ENCODE measurements at places on chromosomes 7 and 10.

GRCh38 chr10:84230359-84230758, 5.0 kb upstream of the LRIT2 start:
- no peak for DNase-seq

GRCh38 chr10:130915065-130915464, 396.5 kb downstream of the TCERG1L start:
- DNase-seq: no peak

GRCh38 chr10:77548671-77549070, 88.9 kb downstream of the KCNMA1 start:
- no peak for DNase-seq

DNA sequence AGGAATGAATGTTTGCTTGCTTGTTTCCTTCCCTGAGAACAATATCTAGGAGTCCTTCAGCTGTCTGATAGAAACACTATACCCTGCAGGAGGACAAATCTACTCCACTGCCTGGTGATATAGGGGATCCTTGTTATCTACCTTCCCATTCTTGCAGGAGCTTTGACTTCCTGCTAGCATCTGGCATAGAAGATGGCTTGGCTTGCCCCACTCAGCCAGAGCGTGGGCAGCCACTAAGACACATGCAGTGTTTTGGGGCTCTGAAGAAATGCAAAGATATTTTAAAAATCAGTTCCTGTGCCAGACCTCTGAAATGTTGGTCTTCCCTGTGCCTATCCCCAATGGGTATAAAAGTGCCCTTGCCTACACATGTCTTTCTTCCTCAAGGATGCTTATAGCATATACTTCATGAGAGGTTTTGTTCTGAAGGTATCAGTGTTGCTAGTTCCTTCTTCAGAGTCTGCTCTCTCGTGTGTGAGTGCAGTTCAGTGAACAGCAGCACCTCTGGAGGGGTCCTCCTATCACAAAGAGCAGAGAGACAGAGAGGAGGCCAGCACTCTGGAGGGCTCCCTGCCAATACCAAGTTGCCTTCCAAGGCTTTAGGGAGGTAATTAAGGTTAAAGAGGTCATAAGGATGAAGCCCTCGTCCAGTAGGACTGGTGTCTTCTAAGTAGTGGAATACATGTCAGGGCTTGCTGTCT, 149.1 kb upstream of the CALCR start:
- DNase-seq: no peak

- peak; percentile 81 for DNase-seq
These were observed 46.3 kb downstream of the PLEKHA8 start for GRCh38 chr7:30074422-30075030.

DNA sequence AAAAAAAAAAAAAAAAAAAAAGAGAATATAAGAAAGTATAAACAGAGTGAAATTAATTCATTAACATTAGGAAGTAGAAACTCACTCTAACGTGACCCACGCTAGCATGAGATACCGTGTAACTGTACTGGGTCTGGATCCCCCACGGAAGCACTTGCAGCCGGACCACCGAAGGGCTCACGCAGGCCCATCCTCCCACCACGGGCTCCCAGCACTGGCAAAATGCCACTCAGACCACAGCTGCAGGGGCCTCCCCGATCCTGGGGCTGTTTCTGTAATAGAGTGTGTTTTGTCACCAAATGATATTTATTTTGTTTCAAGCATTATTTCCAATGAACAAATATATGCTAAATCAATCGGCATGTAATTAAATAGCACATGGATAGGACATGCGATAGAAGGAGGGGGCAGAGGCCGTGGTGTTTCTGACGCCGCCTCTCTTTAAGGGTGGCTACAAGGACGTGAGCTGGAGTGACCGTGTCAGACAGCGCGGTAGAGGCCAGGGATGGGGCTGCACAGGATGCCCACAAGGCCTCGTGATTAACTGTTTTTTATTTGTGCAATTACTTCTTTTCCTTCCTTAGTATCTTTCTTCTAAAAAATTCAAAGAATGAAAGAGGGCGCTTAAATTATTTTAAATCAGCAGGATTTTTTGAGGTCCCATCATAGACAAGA, 568.5 kb downstream of the PTPRN2 start:
- DNase-seq: no peak
